ENCODE measurements at places on chromosomes 5 and 9. TPM values are rescaled to one million over a fixed set of nuclear protein-coding genes. Genes with fewer than 3 reads are reported as not detected.

CDC20B gene
- 0.95 TPM for polyA plus RNA-seq

CDX1 gene
- polyA plus RNA-seq: 0.48 TPM

LMX1B gene
- polyA plus RNA-seq: 20.5 TPM

ADRB2 gene
- polyA plus RNA-seq: 0.35 TPM

CTNND2 gene
- 2.2 TPM for polyA plus RNA-seq

SPINK13 gene
- polyA plus RNA-seq: 0.23 TPM

PURA gene
- 11.8 TPM for polyA plus RNA-seq

FAXDC2 gene
- polyA plus RNA-seq: 41.3 TPM

All from left renal cortex interstitium (tissue), 4 donors.